ENCODE measurements at places on chromosomes 5 and 9.

GRCh38 chr5:10109299-10109698, 140.4 kb downstream of the ATPSCKMT start:
- DNase-seq, result no peak

DNA sequence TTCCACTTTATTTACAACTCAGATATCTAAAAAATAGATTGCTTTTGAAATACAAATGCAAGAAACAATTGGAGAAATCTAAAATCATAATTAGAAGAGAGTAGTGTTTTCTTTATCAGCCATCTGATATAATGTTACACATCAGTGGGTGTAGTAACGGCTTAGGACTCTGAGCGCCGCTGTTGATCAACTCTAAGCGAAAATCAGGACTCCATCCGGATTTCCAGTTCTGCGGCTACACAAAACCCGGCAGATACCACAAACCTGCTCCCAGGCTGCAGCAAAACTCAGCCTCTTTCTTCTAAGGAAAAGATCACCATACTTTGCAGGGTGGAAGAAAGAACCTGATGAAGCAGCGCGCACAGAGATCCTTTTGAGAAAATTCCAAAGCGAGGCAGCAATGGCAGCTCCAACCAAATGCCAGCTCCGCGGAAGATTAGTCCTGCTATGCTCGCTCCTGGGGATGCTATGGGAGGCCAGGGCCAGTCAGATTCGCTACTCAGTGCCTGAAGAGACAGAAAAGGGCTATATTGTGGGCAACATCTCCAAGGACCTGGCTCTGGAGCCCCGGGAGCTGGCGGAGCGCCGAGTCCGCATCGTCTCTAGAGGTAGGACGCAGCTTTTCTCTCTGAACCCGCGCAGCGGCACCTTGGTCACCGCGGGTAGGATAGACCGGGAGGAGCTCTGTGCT, at the start of gene PCDHGA9:
Gene PCDHGA9, plus strand, starts transcription at position 226 of the 691 bp plus-strand sequence. Its CDS starts 175 bp downstream, at position 401.
- no peak for DNase-seq

GRCh38 chr5:177498013-177498787, 796 bp upstream of the PDLIM7 start:
- no peak for DNase-seq

DNA sequence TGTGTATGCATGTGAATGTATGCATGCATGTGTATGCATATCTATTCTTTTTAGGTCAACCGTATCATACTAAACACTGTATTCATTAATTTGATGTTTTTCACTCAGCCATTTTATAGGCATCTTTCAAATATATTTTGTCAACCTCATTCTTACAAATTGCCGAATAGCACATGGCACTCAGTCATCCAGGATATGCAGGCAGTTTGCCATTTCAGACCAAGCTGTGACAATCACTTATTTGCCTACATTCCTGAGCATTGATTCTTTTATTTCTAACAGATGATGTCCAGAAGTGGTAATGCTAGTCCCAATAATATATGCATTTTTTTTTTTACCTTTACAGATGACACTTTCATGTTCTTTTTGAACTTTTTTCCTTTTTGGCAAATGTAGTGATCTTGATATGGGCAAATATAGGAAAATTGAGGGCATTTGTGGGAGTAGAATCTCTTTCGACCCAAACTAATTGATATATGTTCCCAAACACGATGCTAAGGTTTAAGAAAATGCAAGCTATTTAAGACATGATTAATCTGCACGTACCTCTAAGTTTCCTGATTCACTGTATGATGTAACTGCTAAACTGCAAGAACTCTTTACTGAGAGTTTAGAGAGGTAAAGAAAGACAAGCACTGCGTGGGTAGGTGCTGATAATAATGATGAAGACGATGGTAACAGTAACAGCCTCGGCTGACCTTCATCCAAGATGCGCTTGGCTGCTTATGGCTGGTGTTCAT, 153.9 kb upstream of the DAP start:
- DNase-seq, result no peak

DNA sequence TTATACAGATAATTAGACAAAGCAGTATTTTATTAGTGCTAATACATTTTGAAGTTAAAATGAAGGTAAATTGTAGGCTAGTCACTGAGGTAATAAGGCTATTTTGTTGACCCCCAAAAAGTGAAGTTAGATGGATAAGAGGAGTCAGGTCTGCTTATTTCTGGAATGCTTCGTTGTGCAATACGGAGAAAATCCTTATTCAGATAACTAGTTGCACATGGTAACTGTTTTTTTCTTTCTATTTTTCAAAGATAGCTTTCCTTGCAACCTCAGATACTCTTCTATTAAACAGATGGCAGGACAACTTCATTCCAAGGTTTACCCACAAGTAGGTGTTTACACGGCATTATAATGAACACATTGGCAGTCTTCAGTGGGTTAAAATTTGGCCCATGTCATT, 101.1 kb downstream of the TMEM174 start:
- no peak for DNase-seq

Data from stimulated activated CD4-positive, alpha-beta T cell treated with anti-CD3 and anti-CD28 coated beads, Interleukin-1b, Interleukin-23, amount 100 ng/mL, for 4 hours (primary cell).